ENCODE measurements at places on chromosomes 11 and 22. TPM values are rescaled to one million over a fixed set of nuclear protein-coding genes. Genes with fewer than 3 reads are reported as not detected.

DNA sequence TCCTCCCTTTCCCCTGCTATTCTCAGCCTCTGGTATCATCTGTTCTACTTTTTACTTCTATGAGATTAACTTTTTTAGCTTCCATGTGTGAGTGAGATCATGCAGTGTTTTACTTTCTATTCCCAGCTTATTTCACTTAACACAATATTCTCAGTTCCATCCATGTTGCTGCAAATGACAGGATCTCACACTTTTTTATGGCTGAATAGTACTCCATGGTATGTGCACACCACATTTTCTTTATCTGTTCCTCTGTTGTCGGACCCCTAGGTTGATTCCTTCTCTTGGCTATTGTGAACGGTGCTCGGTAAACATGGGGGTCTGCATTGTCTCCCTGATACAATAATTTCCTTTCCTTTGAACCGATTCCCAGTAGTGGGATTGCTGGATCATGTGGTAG, 81.0 kb upstream of the RAB1B start:
- no peak overlapping the region for H3K4me3 ChIP-seq
- DNase-seq, result no peak
- H3K27ac ChIP-seq, result no peak overlapping the region

GRCh38 chr22:28438183-28438768, 241.4 kb downstream of the TTC28 start:
- no peaks in the 10 kb centered on the region for H3K36me3 ChIP-seq
- DNase-seq, result no peak
- H3K27me3 ChIP-seq, result peaks cover 10% of the 10 kb centered on the region

BACE1 gene
- total RNA-seq, result 2.7 TPM

OR5A2 gene
- not detected for total RNA-seq

POLR2F gene
- total RNA-seq, result 47.5 TPM

IGSF9B gene
- 38.6 TPM for total RNA-seq

Measured in CD4-positive, alpha-beta memory T cell (primary cell).